ENCODE measurements at places on chromosomes 3 and 15.

DNA sequence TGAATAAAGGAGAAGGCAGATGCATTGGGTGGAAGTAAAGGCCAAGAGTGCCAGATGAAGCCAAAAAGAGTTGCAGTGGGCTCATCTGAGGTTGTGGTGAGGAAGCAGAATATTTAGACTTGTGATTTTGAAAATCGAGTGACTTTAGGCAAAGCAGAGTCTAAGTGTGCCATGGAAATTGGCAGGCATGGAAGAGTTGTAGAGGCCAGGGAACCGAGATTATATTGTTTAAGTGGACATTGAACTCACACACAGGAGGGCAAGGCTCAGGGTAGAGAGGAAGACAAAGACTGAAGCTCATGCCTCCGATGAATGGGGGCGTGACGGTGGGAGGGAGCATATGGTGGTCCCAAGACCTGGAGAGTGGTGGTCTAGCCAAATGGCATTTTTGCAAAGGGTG lies 347.5 kb downstream of the EPHB1 start:
- no peak for DNase-seq

- DNase-seq: no peak
Measured at GRCh38 chr3:186519021-186519658, 25.0 kb downstream of the CRYGS start.

GRCh38 chr3:16089521-16089920 lies 85.0 kb upstream of the GALNT15 start:
- DNase-seq: no peak

- no peak for DNase-seq
Measured at GRCh38 chr3:10375296-10376053, 54.6 kb upstream of the SEC13 start.

GRCh38 chr15:78407608-78408354 lies 30.2 kb upstream of the IREB2 start:
- no peak for DNase-seq

GRCh38 chr3:122394173-122394572 lies 10.2 kb downstream of the FAM162A start:
- no peak for DNase-seq

DNA sequence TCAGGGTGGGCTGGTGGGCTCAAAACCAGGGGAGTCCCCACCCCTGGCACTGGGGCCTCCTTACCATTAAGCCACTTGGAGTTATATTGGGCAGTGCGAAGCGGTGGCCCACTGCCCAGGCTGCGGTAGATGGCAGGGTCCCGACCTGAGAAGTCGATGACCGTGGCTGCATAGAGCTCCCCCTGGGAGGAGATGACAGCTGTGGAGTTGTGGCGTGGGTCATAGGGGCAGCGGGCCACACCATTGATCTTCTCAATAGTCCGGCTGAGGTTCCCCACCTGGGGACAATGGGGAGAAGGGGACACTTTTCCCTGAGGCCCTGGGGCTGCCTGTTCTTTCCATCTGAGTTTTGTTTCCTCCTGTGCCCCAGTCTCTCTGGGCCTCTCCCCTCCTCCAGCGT lies 99.8 kb downstream of the SEMA5B start:
- no peak for DNase-seq

DNA sequence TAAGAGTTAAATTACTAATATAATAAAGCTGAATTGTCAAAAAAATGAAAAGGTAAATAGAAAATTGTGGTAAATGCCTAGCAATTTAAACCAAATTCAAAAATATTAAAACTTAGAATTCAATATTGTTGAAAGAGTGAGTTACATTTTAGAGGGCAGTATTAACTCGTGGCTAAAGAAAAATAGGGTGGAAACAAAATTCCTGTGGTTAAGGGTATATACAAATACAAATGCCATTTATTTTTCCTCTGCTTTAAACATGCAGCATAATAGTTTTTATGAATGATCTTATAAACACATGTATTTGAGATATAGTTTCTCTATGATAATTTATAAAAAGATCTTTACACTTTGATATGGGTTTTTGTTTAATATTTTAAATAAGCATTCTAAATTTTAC lies 79.0 kb downstream of the NEDD4 start:
- no peak for DNase-seq

Measured in GOT3 (cell line).